Memory B cell (primary cell): ENCODE measurements at places on chromosomes 5 and 9.

- no peak for DNase-seq
Observed at GRCh38 chr5:147037515-147038205, 159.1 kb upstream of the PPP2R2B start.

- DNase-seq, result no peak
Observed at GRCh38 chr5:1424716-1425115, 20.5 kb downstream of the SLC6A3 start.

DNA sequence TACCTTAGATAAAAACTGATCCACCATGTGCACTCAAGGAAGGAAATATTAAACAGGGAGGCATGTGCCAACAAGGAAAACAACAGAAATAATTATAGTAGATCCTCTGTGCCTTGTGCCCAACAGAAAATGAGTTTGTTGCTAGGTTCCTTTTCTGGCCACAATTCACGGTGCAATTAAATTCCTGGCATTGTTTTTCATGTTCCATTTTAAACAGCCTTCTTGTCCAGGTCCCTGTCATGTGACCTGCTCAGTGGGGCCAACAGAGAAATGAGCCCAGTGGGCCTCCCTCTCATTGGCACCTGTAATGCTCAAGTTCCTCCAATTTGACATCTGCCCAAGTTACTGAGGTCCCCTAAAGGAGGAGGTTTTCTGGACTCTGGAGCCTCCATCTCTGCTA lies 56.5 kb downstream of the SPOCK1 start:
- no peak for DNase-seq

DNA sequence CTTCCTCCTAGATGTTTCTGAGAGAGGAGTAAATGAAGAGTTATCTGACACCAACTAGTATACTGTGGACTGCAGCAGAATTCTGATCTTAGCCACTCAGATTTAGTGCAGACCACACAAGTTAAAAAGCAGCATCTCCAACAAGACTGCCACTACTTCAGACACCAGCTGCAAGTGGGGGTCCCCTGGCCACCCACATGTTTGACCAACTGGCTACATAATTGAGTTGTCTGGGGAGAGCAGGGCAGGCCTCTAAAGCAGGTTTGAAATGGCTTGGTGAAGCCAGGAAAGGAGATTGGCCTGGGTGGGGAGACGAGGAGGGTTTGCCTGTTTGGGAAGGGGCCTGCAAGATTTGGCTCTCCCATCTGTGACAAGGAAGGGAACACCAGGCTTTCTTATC lies 40.5 kb upstream of the FAM81B start:
- DNase-seq, result no peak

- DNase-seq, result no peak
Observed at GRCh38 chr9:134263596-134263995, 62.7 kb upstream of the RXRA start.

DNA sequence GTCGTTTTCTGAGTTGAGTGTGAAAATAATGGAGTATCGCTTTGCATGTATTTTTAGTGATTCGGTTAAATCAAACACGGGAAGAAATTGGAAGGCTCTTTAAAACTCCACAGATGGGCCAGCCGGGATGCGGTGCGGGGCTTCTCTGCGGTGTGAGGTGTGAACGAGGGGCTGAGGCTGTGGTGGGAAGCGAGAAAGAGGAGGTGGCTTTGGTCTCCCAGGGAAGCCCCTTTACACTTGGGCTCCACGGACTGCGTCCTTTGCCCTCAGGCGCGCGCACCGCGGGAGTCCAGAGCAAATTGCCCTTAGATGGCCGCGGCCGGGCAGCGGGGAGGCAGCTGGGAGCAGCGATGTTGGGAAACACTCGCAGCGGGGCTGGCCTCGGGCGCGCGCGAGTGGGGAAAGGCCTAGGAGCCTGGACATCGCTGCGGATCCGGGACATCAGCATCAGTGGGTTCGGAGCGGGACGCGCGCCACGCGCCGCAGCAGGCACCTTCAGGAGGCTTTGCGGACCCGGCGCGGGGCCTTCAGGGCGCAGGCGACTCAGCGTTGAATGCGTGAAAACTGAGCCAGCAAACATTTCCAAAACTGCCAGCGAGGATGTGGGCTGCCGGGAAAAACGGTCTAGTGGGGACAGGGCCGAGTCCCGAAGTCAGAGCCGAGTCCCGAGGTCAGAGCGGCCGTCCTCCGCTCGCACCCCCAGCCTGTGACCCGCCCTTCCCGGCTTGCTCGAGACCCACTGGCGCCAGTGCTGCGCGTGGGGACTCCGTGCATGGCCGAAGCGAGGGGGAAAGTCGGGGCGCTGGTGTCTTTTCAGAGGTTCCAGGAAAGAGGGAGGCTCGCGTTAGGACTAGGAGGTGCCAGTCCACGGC lies 6.5 kb downstream of the IRX1 start:
- no peak for DNase-seq

GRCh38 chr5:112634166-112634565 lies 103.5 kb upstream of the APC start:
- no peak for DNase-seq

DNA sequence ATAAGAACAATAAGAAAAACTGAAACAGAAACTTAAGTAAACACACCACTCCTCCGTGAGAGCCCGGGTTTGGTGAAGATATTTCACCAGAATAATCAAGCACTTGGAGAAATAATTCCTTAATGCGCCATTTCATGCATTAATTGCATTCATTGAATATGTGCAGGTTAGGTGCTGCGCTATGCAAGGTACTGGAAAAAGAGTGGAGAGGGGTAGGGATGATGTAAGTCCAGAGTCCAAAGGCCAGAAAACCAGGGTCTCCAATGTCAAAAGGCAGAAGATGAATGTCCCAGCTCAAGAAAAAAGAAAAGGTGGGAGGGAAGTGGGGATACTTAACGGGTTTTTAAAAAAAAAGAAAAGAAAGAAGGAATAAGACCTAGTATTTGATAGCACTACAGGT lies 669 bp upstream of the ZFP37 start:
- no peak for DNase-seq

GRCh38 chr9:109813829-109814228 lies 33.8 kb downstream of the PALM2AKAP2 start:
- no peak for DNase-seq

DNA sequence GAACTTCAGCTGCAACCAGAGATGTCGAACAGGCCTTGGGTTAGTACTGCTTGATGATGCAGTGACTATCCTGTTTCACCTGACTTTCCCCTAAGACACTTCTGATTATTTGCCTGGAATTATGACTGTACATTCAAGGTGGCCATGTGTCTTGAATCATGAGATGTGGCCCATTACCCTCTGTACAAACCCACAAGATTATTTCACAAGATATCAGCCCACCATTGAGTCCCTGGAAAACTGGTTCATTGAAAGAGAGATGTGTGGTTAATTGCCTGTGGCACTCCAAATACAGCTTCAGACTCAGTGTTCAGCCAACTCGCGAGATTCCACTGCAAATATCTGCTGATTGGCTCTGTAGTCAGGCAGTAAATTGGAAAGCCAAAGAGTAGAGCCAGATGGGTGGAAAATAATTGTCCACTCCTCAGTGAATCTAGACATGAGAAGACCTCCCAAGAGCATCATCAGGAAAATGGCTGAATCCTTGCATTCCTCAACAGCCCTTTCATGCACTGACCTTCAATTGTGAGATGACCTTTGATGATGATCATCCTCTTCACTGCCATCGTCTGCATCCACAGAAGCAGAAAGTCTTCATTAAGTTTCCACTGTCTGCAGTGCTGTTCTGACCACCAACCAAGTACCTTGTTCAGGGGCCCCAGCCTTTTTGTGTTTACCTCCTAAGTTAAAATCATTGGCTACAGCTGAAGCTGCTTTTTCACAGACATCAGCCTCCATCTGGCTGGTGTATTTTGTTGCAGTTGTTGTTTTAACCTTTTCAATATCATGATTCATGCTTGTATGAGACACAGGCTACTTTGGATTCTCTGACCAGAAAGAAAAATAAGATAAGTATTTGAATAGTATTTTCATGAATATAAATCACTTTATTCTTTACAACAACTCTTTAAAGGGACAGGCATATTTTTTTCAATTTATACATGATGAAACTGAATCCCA lies 75.2 kb downstream of the ESM1 start:
- no peak for DNase-seq

GRCh38 chr5:134110382-134110781 lies 4.1 kb upstream of the TCF7 start:
- no peak for DNase-seq

GRCh38 chr5:115875447-115875846 lies 33.7 kb downstream of the AP3S1 start:
- no peak for DNase-seq

- DNase-seq, result no peak
Observed at GRCh38 chr9:133419005-133419404, 1.2 kb upstream of the REXO4 start.

GRCh38 chr9:121059998-121060636 lies 10.0 kb upstream of the C5 start:
- DNase-seq, result no peak

DNA sequence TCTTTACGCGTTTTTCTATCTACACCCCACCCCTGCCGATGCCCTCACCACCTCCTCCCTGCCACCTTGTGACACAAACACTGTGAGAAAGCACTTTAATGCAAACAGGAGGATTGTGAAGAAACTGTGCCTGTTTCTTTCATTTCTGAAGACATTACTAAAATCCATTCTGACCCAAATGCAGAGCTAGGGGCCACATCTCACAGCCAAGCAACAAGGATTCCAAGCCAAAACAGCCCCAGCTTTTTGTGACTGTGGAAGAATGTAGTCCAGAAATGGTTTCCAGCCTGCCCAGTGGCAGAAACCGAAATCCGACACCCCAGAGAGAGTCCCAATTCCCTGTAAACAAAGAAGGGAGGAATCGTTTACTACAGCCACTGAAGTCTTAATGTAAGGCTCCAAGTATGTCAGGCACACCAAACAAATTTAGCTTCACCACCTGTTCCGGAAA lies 190.9 kb downstream of the TTC39B start:
- no peak for DNase-seq

- no peak for DNase-seq
Observed at GRCh38 chr9:100324594-100325200, 28.0 kb downstream of the TEX10 start.

- no peak for DNase-seq
Observed at GRCh38 chr9:68842568-68842967, 137.5 kb downstream of the PIP5K1B start.

DNA sequence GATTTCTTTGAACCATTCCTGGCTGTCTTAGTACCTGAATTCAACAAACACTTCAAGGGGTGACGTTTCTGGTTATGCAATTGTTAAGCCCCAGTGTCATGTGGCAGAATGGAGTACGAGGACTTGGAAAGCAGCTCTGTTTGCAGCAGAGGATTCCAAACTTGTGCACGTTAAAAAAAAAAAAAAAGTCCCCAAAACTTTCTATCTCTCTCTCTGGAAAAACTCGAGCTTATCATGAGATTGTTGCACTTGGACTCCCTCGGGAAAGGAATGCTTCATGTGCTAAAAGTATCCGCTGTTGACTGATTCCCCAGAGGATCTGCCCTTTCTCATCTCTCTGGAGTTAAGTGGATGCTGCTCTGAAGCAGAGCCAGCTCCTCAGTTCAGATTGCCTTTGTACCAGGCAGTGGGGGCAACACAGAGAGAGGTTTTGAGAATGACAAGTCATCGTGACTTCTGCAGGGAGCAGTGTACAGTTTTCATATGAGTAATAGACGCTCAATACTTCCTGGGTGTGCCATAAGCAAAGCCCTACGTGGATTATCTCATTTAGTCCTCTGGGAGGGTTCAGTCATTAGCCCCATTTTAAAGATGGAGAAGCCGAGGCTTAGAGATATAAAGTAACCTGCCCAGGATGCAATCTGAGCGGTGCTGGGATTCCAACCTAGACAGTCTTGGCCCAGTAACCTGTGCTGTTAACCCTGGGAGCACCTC lies 28.1 kb downstream of the TMOD1 start:
- no peak for DNase-seq

DNA sequence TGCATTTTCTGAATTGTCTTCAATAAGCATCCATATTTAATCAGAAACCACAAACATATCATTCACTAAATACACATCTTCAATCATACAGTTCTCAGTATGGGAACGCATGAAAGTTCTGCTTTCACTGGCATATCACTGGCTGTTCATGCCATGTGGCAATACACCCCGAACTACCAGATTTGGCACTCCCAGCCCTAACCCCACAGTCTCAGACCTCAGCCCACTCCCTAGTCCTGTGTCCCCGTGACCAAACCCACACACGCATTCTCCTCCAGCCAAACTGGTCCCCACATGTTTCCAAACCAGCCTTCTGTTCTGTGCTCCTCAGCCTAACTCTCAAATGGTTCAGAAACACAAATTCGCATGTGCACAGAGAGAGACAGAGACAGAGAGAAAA lies 20.6 kb downstream of the KCNMB1 start:
- DNase-seq, result no peak

GRCh38 chr5:75047356-75047755 lies 5.0 kb downstream of the GCNT4 start:
- no peak for DNase-seq

DNA sequence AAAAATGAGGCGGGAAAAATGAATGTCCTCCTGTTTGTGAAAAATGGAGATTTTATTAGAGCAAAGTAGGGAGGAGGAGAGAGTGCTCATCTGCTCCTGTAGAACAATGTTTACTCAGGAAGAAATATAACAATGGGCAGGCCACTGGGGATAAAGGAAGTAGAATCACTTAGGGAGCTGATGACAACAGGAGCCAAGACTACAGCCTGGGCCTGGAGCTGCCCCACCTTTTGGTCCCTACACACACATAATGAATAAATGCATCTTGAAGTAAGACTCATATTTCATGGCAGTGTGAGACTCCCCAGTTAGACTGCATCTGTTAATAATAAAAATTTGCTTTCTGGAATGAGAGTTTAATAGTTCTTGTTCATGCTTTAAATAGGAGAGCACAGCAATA lies 1939.8 kb downstream of the EFNA5 start:
- no peak for DNase-seq

DNA sequence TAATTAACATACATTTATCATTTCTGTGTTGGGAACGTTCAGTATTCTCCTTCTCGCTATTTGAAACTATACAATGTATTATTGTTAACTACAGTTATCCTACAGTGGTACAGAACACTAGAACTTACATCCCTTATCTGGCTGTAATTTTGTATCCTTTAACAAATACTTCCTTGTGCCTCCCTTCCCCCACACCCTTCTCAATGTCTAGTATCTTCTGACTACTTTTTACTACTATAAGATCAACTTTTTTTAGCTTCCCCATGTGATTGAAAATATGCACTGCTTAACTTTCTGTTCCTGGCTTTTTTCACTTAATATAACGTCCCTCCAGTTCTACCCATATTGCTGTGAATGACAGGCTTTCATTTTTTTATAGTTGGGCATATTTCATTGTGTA lies 253.5 kb downstream of the RAB3C start:
- no peak for DNase-seq

- DNase-seq, result no peak
Observed at GRCh38 chr9:103188781-103189350, 193.7 kb downstream of the CYLC2 start.

GRCh38 chr9:136931611-136932130 lies 12.9 kb downstream of the FBXW5 start:
- DNase-seq, result no peak

DNA sequence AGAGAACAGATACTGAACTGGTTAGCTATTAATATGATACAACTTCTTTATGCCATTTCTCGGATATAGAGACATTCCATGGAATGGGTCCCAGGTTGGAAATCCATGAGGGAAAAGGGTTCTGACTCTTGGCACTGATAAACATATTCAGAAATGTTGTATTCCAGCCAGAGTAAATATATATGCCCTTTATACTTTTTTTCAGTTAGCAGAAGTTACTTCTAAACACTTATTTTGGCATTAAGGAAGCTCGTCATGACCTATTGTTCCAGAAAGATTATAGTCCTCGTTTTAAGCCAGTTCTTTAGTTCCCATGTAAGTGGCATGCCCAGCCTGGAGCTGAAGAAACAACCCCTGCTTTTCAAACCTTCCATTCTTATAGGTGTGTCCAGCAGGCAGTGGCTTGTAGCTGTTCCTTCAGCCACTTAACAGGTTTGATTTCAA lies 181.6 kb downstream of the CD180 start:
- DNase-seq, result no peak
